ENCODE measurements at places on chromosomes 11 and 22.

DNA sequence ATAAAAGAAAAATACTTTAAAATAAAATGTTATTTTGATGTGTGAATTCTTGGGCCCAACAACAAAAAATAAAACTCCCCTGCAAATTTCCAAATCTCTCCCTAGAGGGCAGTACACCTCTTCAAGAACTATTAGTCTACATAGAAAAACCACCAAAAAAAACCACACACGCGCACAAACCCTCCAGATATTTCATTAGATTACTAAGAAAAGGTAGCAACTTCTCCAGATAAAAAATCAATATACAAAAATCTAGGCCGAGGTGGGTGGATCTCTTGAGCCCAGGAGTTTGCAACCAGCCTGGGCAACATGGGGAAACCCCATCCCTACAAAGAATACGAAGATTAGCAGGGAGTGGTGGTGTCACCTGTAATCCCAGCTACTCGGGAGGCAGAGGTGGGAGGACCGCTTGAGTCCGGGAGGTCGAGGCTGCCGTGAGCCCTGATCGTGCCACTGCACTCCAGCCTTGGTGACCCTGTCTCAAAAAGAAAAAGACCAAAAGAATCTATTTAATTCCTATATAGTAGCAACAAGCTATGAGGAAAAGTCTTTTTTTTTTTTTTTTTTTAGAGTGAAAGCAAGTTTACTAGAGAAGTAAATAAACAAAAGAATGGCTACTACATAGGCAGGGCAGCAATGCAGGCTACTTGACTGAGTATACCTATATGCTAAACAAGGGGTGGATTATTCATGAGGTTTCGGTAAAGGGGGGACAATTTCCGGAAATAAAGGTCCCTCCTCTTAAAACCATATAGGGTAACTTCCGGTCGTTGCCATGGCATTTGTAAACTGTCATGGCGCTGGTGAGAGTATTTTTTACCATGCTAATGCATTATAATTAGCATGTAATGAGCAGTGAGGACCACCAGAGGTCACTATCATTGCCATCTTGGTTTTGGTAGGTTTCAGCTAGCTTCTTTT, 13.1 kb downstream of the B3GNT6 start:
- DNase-seq = peak; percentile 8

- no peak for DNase-seq
Observed at GRCh38 chr11:95252586-95252985, 21.6 kb upstream of the SESN3 start.

DNA sequence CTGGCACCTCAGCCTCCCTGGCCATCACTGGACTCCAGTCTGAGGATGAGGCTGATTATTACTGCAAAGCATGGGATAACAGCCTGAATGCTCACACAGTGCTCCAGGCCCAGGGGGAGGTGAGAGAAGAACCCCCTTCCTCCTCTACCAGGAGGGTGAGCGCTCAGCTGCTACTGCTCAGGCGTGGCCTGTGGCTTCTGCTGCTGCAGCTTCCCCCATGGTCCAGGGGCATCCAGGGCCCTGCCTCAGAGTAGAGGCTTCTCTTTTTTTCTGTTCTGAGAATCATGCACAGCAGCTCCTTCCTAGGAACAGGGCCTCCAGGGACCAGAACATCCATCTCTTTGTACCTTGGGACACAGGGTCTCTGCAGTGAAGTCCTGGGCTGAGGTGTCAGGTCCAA, 83.1 kb downstream of the VPREB1 start:
- no peak for DNase-seq

- DNase-seq = no peak
Observed at GRCh38 chr22:42919199-42919598, 62.1 kb upstream of the ARFGAP3 start.

- no peak for DNase-seq
Observed at GRCh38 chr22:30474683-30475424, 3.0 kb upstream of the SEC14L3 start.

Measured in NCI-H1930 (cell line).